Stimulated activated CD8-positive, alpha-beta memory T cell treated with anti-CD3 and anti-CD28 coated beads, Interleukin-4, amount 100 ng/mL, for 24 hours (primary cell): ENCODE measurements at places on chromosomes 7 and 10.

- DNase-seq, result no peak
Observed at GRCh38 chr7:69199041-69199440, 399.2 kb upstream of the AUTS2 start.

- DNase-seq, result no peak
Observed at GRCh38 chr10:10824591-10825148, 193.0 kb upstream of the CELF2 start.

DNA sequence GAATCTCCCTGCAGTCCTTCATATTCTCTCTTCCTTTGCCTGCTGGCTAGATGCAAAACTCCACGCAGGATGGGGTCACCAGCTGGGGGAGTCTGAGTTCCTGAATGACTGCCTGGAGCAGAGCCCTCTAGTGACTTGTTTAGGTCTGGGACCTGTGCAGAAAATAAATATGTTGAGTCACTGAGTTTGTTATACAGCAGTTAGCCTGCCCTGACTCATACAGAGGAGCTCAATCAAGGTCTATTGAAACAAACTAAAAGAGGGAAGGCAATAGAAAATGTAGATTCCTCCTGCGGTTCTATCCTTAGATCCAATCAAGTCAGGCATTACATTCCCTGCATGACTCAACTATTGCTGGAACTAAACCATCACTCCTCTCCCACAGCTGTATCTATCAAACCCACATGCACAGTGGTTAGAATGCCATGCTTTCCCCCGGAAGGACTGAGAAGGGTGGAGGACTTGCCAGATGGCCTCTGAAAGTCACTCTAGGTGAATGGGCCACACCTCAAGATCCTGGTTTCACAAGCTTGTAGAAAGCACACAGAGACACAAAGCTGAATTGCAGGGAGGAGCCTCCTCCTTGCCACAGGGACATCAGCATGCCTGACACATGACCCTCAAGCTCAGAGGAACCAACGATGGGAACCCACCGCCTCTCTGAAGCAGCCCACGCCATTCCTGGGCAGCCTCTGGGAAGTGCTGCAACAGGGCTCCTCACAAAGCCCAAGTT, 73.9 kb downstream of the SH3PXD2A start:
- no peak for DNase-seq

DNA sequence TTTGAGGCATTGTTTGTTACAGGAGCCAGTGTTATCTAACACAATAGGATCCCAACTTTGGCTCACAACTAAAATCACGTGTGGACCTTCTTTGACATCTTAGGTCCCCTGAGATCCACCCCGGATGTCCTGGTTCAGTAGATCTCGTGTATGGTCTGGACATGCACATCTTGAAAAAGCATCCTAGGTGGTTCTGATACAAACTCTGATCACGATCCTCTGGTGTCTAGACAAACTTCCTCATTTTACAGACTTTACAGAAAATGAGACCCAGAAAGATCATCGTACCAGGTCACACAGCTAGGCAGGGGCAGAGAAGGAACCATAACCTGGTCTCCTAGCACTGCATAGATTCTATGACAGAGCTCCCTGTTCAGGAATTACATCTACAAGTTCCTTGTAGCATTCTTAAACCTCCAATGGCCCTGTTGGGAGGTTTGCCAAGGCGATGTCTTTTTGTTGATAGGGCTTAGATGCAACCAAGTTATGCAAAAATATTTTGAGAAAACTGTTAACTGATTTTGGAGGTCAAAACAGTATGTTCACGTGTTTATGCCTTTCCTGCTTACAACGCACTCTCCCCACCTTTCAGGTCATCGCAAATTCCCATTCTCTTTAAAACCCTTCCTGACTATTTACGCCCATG, 30.8 kb upstream of the CHST15 start:
- DNase-seq, result no peak
